Stimulated activated CD4-positive, alpha-beta T cell treated with anti-CD3 and anti-CD28 coated beads, TNF-alpha, amount 100 ng/mL, for 1 hour (primary cell): ENCODE measurements at places on chromosomes 7 and 10.

- no peak for DNase-seq
Observed at GRCh38 chr10:29736366-29737073, 101.7 kb upstream of the SVIL start.

GRCh38 chr7:113756250-113756649 lies 162.6 kb downstream of the PPP1R3A start:
- no peak for DNase-seq

GRCh38 chr7:68604541-68604940 lies 993.7 kb upstream of the AUTS2 start:
- DNase-seq, result no peak

- no peak for DNase-seq
Observed at GRCh38 chr7:95811846-95812445, 39.6 kb downstream of the DYNC1I1 start.

- no peak for DNase-seq
Observed at GRCh38 chr7:117654780-117655179, 175.0 kb downstream of the CFTR start.

GRCh38 chr7:91411060-91411459 lies 146.8 kb downstream of the FZD1 start:
- DNase-seq, result no peak

GRCh38 chr10:71727105-71727737 lies 7.6 kb upstream of the C10orf105 start:
- no peak for DNase-seq

- no peak for DNase-seq
Observed at GRCh38 chr7:44213206-44213876, 12.6 kb downstream of the YKT6 start.

GRCh38 chr7:84188786-84189405 lies 5.7 kb downstream of the SEMA3A start:
- DNase-seq, result no peak

DNA sequence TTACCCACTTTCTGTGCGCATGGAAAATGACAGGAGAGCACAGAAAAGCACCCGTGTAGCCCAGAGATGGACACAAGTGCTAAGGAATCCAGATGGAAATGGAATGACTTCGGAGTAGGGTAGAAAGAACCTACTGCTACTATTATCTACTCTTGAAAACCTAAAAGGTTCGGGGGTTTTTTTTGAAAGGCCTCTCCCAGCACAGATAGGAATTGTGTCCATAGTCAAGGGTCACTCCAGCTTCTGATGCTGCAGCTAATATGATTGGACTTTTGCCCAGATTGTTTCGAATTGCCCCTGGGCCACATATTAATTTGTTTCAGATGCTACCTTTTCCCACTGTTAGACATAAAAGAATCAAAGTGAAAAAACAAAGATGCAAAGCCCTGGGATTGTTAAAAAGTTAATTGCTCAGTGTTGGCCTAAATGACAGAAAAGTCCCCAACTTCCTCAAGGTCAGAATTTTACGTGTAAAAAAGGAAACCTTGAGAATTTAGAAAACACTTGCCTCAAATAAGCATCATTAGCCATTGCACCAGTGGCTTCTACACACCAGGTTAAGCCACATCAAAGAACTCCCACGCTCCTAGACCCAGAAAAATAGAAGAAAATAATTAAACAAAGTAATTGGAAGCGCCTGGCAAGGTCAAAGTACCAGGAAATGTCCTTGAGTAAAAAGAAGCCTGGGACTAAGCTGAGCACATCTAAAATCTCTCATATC lies 40.8 kb upstream of the INSIG1 start:
- DNase-seq, result no peak

DNA sequence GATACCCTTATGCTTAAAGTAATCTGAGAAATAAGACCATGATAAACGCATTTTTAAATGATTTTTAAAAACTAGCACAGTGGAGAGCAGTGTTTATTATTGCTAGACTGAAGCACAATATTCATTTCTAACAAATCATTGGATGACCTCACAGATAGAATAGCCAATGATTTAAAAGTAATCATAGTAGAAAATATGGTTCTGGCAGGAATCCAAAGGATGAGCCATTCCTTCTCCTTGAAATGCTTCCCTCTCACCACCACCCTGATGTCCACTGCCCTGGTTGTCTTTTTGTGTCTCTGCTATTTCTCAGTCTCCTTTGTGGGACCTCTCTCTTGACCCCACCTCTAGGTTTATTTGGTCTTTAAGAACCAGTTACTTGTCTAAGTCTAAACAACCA lies 64.9 kb downstream of the PRKG1 start:
- DNase-seq, result no peak

DNA sequence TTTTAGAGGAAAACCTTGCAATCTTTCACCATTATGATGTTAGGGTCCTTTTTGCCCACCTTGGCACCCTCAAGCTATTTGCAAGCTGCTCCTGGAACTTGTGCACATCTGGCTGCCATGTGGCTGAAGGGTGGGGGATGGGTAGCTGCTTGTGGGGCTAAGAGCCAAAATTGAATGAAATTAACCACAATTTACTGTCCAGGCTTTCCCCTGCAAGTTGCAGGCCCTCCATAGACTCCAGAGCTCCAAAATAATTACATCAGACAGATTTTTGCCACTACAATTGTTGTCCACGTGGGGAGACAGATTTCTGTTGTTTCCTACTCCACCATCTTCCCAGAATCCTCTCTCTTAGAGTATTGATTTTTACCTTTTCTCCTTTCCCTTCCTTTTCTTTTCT lies 19.1 kb downstream of the PI4K2A start:
- no peak for DNase-seq

DNA sequence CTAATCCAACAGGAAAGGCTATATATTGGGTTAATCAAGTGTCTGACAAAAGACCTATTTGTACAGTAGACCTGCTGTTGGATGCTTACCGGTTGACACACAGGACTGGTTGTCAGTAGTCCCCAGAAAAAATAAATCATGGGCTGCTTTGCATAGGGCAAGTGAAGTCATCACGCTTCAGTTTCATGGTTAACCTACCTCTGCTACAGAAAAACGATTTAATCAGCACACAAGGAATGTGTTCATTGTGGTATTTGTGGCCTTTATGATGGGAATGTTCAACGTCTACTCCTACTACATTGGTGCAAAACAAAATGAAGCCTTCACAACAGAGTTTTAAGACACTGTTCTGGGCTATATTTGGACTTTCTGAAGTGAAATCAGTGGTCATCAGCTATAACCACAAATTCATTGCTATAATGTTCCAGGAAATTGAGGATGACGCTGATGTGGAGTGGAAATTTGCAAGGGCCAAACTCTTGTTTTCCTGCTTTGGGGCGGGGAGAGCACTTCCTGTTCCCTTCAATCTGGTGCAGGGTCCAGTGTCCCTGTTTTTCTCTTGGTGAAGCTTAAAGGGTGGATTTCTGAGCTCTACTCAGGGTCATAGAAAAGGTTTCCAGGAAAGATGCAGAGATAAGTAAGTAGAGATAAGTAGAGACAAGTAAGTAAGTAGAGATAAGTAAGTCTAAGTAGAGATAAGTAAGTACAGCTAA lies 39.3 kb upstream of the GGCT start:
- no peak for DNase-seq

DNA sequence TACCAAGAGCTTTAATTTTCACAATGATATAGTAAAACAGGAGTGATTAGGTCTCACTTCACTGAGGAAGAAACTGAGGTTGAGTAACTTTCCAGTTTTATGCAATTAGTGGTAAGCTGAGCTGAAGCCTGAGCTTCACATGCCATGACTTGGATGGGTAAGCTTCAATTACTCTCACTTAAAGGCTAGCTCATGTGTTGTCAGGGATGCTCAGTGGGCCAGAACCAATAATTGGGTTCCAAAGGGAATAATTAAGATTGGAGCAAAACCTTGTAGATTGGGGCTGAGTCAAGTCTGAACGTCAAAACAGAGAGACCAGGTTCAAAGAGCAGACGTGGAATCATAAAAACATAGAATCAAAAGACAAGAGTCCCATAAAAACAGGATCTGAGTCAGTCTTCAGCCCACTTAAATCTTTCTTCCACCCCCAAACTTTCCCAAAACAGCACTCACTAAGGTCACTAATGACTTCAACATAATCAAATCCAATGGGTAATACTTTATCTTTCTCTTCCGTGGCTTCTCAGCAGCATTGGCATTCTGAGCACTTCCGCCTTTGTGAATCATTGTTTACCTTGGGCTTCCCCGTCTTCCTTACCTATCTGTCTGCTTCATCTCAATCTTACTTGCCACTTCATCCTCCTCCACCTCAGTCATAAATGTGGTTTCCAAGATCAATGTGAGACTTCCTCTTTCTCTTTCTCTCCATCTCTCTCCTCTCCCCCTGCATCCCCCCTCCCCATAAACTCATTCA lies 23.0 kb upstream of the EGFR start:
- no peak for DNase-seq

- no peak for DNase-seq
Observed at GRCh38 chr10:59523851-59524250, 161.5 kb upstream of the FAM13C start.

DNA sequence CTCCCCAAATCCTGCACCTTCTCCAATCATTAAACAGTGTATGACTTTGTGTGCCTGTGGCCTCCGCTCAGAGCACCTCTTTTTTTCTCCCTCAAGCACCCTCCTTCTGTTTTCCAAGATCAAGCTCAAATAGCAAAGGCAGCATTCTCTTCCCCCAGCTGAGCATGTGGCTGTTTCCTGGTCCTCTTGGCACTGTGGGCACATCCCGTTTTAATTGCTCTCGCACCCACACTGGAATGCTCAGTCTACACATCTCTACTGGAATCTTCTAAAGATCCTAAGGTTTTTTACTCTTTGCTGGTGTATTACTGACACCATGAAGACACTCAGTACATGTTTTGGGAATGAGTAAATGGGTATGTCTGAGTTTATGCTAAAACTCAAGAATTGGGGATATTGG lies 107.4 kb downstream of the WDFY4 start:
- DNase-seq, result no peak

GRCh38 chr10:14703631-14704001 lies 71.1 kb downstream of the FAM107B start:
- DNase-seq, result no peak

DNA sequence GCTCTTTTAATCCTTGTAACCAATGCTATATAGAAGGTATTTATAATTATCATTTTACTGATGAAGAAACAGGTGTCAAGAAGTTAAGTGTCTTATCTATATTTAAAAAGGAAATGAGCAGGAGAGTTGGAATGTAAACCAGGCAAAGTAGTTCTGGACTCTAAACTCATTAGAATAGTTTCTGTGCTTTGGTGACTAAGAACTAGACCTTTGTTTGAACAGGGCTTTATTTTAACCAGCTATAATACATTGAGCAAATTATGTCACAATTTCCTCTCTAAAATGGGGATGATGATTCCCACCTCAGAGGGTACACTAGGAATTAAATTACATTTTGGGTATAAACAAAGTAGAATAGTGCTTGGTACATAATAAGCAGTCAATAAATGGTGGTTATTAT lies 236.0 kb downstream of the MAGI2 start:
- no peak for DNase-seq

- DNase-seq, result no peak
Observed at GRCh38 chr7:124688991-124689390, 76.6 kb downstream of the GPR37 start.

DNA sequence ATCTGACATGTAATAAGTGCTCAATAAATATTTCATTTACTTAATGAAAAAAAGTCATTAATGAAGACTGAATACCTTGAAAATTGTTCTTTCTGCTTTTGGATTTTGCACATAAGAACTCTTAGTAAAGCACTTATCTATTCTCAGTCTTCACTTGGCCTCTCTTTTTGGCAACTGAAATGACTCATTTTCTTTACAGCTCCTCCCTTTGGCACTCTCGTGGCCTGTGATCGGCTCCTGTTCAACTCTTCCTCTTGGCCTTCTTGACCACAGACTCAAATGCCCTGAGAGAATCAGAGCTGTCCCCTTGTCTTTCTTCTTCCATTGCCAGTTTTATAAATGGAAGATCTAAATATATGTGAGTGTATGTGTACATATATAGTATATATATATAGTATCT lies 54.2 kb downstream of the FOXP2 start:
- DNase-seq, result no peak
